ENCODE measurements at places on chromosomes 1 and 21. TPM values are rescaled to one million over a fixed set of nuclear protein-coding genes. Genes with fewer than 3 reads are reported as not detected.

DYRK3 gene
- 7.1 TPM for total RNA-seq

TMEM125 gene
- 0.33 TPM for total RNA-seq

HSPA13 gene
- total RNA-seq = 24.5 TPM

MSH4 gene
- not detected for total RNA-seq

FAF1 gene
- total RNA-seq = 27.7 TPM

RNF207 gene
- total RNA-seq = 53.5 TPM

TRNAU1AP gene
- 17.3 TPM for total RNA-seq

TIAM1 gene
- total RNA-seq = 5.1 TPM

ARHGAP30 gene
- not detected for total RNA-seq

SVBP gene
- total RNA-seq = 15.3 TPM

MROH7 gene
- total RNA-seq = 0.13 TPM

AMY1A gene
- not detected for total RNA-seq

SKI gene
- total RNA-seq = 36.0 TPM

B3GALT2 gene
- total RNA-seq = 0.49 TPM

CBS gene
- 47.1 TPM for total RNA-seq

NUF2 gene
- 37.0 TPM for total RNA-seq

FCER1A gene
- total RNA-seq = not detected

CRYAA gene
- not detected for total RNA-seq

KCNN3 gene
- under 0.01 TPM for total RNA-seq

SYCP1 gene
- not detected for total RNA-seq

CASZ1 gene
- 2.9 TPM for total RNA-seq

CLIC4 gene
- total RNA-seq = 157 TPM

DIRAS3 gene
- 17.6 TPM for total RNA-seq

Measured in mesangial cell (primary cell).